ENCODE measurements at places on chromosomes 13 and 19. TPM values are rescaled to one million over a fixed set of nuclear protein-coding genes. Genes with fewer than 3 reads are reported as not detected.

- DNase-seq = no peak
These were observed 22.9 kb downstream of the PPP5C start for GRCh38 chr19:46369817-46370216.

DNA sequence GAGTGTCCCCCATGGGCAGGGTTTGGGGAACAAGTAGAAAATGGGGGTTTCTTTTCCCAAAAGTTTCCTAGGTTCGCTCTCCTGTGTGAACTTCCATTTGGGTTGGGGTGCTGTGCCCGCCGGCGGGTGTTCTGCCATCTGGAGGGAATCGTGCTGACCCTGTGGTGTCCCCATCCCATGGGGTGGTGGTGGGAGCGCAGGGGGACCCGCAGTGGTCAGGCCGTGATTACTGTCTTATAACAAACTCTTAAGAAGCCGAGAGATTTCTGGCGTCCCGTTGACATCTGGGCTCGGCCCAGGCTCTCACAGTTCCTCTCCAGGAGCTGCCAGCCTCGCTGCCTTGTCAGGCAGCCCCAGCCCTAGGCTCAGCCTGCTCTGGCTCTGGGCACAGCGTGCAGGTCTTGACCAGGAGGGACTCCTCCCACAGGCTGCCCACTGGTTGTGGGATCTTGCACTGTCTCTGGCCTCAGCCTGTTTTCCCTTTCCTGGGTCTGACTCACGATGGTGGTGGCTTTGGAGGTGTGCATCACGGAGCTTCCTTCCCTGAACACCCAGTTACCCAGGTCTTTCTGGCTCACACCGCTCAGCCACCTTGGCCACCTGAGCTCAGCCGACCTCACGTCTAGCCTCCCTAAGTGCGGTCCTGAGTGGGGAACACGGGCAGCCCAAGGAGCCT is 34.5 kb downstream of the PLEKHJ1 start:
- no peak for DNase-seq

- peak; percentile 13 for DNase-seq
These were observed 5.1 kb upstream of the GPI start for GRCh38 chr19:34359954-34360315.

DNA sequence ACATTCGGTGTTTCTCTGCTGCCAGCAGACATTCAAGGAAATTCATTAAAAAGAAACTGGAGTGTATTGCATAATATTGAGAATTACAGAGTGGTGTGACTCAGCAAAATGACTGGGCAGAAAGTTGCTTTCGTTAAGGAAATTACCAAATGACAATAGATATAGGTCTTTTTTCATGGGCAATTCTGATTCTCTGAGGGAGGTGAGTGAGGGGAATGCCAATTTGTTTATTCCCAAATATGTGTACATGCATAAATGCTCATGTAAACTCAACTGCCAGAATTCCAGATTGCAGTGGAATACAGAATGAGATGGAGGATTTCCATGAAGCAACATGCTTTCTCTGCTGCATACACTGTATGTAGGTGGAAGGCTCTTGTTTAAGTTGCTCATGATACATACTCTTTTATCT is 1730.1 kb downstream of the SLITRK5 start:
- DNase-seq = no peak

DNA sequence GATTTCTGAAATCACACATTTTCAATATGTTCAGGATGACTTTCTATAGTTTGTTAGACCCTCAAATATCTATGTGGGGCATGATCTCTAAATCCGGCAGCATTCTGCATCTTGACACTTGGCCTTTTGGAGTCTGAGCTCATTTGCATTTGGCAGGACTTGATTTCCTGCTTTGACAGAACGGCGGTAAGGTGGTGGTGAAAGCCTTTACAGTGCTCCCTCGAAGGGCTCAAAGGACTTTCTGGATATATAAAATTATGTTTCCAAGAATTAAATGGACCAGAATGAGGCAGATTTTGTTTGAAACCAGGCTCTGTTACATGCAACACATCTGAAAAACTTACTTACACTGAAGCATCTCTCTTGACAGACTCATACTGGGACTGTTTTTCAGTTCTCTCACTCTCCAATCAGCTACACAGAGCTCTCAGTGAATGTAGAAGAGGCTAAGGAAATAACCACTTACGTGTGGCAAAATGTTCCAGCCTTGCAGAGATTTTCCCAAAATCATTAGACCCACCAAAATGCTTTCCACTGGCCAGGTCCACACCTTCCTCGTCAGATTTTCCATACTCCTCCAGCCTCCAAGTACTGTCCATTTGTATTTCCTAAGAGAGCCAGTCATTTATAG is 207.2 kb downstream of the SPRY2 start:
- peak; percentile 27 for DNase-seq

Gene ZNF599
- total RNA-seq = 6.2 TPM

Gene STOML3
- not detected for total RNA-seq

Measured in stomach (tissue), 19 donors.